ENCODE measurements at places on chromosomes 6 and 20. TPM values are rescaled to one million over a fixed set of nuclear protein-coding genes. Genes with fewer than 3 reads are reported as not detected.

C20orf144 gene
- 0.41 TPM for total RNA-seq

TNFRSF21 gene
- total RNA-seq, result 0.92 TPM

- no peaks in the 10 kb centered on the region for H3K4me1 ChIP-seq
- H3K27me3 ChIP-seq, result no peaks in the 10 kb centered on the region
- no peak overlapping the region for H3K4me3 ChIP-seq
- no peak for DNase-seq
- no peak overlapping the region for H3K27ac ChIP-seq
Observed at GRCh38 chr20:11492846-11493245, 424.8 kb upstream of the BTBD3 start.

GRCh38 chr6:108556250-108556649 is 4.5 kb upstream of the FOXO3 start:
- peaks cover 7% of the 10 kb centered on the region for H3K4me1 ChIP-seq
- H3K27ac ChIP-seq, result no peak overlapping the region
- no peak for DNase-seq
- no peak overlapping the region for H3K4me3 ChIP-seq
